Forelimb muscle (tissue), 1 donor: ENCODE measurements at places on chromosomes 5 and 9.

DNA sequence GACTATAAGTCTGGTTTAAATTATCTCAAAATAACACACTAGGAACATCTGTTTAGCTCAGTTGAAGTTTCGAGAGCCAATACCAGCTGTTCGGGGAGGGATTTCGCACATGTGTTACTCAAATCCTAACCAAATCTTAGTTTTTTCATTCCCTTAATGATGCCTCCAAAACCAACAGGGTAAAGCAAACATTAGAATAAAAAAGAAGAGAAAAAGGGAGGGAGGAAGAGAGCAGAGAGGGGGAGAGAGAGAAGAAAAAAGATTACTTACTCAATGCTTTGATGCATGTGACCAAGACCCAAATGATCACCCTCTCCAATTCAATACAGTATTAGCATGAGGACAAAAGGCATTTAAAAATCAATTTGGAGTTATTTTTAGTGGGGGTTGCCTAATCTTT is 86.0 kb upstream of the NR5A1 start:
- no peak for DNase-seq

- no peak for DNase-seq
Observed at GRCh38 chr5:76082772-76083554, at the start of gene SV2C. Gene SV2C, plus strand, starts transcription at chr5:76083383. Its CDS starts 48,368 bp downstream, at chr5:76131751.

DNA sequence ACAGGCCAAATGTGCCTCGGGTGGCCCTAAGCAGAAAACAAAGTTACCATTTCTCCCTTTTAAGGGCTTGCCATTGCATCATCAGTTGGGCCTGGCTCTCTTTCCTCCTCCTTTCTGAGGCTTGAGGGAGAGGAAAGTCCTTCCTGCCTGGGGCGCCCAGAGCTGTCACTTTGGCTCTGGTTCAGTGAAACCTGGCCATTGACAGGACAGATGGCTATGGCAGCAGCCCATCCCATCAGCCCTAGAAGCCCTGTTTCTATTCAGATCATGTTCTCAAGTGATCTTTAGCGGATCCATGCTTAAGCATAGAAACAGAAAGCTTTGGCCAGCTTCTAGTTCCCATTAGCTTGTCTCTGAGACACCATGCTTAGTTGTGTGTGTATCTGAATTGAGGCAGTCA is 293.4 kb downstream of the YTHDC2 start:
- no peak for DNase-seq

DNA sequence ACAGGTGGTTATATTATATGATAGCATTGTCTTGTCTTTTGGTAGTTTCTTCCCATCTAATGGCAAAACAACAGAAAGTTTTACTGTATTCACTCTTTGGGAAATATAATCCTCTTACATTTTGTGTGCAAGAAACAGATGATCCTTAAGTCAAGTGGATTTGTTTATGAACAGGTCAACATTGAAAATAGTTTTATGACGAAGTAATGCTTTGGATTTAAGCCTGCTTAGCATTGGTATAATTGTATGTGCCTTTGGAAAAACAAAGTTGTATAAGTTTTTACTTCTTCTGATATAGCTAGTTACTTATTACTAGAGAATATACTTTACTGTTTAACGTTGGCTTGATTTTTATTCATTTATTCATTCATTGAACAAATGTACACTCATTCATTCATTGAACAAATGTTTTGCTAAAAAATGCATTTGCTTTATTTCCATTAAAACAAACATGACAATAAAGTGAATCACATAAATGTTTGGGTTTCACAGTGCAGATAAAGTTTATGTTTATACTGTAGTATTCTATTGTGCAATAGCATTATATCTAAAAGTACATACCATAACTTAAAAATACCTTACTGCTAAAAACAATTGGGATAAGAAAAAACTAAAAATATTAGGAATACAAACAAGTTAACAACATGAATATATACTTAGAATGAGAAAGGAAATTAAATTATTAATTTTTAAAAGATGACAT is 12.3 kb downstream of the SGCD start:
- DNase-seq: no peak

DNA sequence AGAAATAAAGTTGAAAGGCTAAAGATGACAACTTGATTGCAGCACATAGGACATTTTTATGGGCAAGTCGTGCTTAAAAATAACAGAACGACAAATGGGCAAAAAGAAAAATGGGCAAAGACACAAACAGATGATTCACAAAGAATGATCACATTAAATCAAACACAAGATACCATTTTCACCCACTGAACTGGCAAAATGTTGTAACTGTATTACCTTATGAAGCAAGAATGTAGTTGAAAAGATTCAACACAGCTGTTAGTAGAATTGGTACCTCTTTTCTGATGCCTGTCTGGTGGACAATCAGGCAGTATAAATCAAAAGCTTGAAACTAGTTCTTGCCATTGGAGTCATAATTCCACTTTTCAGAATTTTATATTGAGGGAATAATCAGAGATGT is 81.0 kb upstream of the PALM2AKAP2 start:
- DNase-seq: no peak

- no peak for DNase-seq
Observed at GRCh38 chr5:92402045-92402444, 1018.9 kb upstream of the ARRDC3 start.

DNA sequence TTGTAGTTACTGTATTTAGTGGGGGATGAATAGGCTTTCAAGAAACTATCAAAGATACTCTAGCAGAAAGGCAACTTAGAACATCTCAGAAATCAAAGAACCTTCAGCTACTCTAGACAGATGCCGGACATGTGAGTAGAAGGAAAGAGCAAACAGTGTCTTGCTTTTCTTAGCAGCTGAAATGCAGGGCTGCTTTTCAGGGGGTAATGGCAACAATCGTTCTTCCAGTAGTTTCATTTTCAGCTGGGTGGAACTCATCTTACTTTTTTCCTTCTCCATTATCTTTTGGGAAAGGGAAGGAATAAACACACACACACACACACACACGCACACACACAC is 281.6 kb downstream of the CRB2 start:
- no peak for DNase-seq

- no peak for DNase-seq
Observed at GRCh38 chr5:176533894-176534611, 3.1 kb downstream of the RNF44 start.
